Activated CD8-positive, alpha-beta memory T cell treated with anti-CD3 and anti-CD28 coated beads, Interleukin-2, amount 50 U/mL, for 4 hours (primary cell): ENCODE measurements at places on chromosomes 16 and 17.

DNA sequence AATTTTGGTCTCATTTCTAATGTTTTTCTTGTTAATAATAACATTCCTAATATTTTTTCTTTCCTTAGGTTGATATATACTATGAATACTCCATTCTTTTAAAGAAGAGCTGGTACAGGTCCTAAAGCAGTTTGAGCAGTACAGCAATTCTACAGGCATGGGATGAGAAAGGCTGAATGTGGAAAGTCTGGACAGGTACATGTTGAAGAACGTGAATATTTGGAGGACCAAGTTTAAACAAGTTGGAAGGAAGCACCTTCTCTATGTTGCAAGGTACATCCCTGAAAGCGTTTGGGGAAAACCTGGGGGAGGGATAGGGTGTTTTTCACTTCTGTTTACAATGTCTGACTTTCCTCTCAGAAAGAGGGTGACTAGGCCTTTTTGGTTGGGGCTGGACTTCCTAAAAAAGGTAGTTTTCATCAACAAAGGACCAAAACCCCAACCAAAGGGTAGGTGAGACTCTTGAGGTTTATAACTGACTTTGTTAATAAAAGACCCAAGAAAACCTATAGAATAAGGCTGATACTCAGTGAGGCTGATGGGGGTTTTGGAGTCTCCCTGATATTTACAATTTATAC is 95.9 kb upstream of the AXIN2 start:
- DNase-seq, result no peak

GRCh38 chr17:38421871-38422827 is 6.1 kb upstream of the ARHGAP23 start:
- DNase-seq, result no peak

DNA sequence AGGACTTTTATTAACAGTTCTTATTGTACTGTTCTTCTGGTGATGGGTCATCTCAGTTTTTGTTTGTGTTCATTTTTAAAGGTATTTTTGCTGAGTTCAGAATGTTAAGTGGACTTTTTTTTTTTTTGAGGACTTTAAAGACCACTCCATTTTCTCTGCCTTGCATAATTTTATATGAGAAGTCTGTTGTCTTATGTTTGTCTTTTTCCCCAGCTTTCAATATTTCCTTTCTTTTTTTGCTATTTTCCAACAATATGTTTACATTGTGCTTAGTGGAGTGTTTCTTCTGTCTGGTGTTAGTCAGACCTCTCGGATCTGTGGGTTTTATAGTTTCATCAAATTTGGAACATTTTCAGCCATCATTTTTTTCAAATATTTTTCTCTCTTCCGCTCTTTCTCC is 290.0 kb upstream of the TNRC6C start:
- DNase-seq, result no peak

- DNase-seq, result no peak
Observed at GRCh38 chr17:27363326-27363725, 69.4 kb downstream of the WSB1 start.

DNA sequence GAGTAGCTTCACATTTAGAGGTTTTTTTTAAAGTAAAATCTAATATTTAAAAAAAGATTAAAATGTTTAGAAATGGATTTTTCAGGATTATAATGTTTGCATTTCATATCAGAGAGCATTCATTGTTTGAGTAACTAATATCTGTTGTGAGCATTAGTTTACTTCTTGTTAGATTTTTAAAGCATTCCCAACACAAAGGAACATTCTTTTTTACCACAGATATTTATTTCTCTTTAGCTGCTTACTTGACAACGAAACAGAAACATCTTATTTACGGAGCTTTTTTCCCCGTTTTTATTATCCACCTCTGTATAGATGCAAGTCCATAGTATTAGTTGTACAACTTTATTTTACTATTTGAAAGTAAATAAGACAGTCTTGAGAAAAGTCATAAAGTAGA is 53.0 kb downstream of the NFAT5 start:
- DNase-seq, result no peak

DNA sequence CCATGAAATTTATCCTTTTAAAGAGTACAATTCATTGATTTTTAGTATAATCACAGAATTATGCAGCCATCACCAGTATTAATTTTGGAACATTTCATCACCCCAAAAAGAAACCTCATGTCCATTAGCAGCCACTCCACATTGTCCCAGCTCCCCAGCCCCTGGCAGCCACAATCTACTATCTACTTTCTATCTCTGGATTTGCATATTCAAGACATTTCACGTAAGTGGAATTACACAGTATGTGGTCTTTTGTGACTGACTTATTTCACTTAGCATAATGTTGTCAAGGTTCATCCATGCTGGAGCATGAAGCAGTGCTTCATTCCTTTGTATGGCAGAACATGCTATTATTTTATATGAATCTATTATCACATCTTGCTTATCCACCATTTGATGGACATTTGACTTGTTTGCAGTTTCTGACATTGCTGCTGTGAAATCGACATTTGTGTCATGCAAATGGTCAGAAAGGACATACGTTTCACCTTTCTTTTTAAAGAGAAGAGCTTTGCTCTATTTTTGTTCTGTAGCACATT is 10.7 kb downstream of the METTL9 start:
- DNase-seq, result no peak

DNA sequence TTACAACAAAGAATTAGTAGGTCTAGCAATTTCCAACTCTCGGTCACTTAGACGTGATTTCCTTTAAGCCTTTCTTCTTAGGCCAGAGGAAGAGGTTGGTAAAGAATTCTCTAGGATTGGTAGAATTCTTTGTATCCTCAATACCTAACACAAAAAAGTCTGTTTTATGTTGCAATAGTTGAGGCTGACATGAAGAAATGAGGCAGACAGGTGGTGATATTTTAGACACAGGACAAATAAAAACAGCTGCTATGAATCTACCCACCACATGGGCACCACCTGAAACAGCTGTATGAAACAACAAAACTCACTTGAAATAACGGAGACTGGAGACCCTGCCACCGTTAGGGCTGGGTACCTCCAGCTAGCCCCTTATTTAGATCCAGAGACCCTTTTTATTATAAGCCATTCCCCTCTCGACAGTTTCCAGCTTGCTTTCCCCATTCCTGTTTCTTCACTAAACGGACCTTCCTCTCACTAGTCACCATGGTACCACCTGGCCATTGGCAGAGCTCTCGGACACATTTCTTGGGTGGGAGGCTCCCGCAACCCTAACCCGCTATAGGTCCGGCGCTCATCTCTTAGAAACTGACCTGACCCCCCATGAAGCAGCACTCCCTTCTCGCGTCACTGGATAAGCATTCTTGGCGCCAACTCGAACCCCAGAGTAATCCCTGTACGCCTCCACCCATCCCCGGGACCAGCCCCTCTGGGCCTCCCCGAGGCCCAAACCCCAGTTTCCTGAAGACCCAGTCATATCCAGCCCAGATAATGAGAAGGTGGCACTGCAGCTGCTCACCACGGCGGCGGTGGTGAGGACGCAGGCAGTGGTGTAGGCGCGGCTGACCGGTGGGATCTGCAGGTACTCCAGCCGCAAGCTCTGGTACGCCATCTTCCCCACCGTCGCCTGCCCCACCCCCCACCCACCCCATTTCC is at the start of gene DERL2:
Gene DERL2 (minus strand): TSS at position 909 of the 936 bp plus-strand sequence. CDS start 17 bp downstream, at position 892.
- no peak for DNase-seq

- no peak for DNase-seq
Observed at GRCh38 chr17:45828582-45829133, 16.0 kb upstream of the SPPL2C start.

- DNase-seq, result no peak
Observed at GRCh38 chr17:45942284-45942683, 47.9 kb downstream of the MAPT start.

GRCh38 chr17:82890339-82890730 is 50.5 kb upstream of the ZNF750 start:
- DNase-seq, result no peak

DNA sequence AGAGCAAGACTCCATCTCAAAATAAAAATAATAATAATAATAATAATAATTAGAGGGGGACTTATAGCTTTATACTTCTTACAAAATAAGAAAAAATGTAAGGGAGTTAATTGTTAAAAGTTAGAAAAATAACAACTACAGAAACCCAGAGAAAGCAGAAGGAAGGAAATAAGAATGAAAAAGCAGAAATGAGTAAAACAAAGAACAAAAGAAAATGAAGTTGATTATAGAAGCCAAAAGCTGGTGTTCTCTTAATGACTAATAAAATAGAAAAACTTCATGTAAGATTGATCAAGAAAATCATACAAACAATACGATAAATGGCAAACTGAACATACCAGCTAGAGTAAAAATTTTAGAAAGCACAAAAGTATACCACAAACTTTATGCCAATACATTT is 6.8 kb upstream of the NSMCE1 start:
- no peak for DNase-seq

DNA sequence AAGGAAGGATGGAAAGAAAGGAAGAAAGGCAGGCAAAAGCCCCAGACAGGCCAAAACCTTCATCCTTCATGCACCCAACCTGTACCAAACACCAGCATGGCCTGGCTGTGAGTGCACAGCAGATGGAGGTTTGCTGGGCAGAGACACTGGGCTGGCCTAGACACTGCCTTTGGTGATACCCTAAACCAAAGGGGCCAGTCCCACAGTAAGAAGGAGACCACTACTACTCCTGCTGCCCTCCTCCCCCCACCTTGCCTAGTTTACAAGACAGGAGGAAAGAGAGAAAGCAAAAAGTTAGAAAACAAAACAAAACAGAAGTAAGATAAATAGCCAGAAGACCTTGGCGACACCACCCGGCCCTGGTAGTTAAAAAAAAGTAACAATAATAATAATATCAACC is 19.1 kb downstream of the QPRT start:
- DNase-seq, result no peak

- DNase-seq, result peak; percentile 86
Observed at GRCh38 chr16:88803264-88803987, at the start of gene CDT1. Gene CDT1, plus strand, starts transcription at chr16:88803789. Its CDS starts 43 bp downstream, at chr16:88803832.

DNA sequence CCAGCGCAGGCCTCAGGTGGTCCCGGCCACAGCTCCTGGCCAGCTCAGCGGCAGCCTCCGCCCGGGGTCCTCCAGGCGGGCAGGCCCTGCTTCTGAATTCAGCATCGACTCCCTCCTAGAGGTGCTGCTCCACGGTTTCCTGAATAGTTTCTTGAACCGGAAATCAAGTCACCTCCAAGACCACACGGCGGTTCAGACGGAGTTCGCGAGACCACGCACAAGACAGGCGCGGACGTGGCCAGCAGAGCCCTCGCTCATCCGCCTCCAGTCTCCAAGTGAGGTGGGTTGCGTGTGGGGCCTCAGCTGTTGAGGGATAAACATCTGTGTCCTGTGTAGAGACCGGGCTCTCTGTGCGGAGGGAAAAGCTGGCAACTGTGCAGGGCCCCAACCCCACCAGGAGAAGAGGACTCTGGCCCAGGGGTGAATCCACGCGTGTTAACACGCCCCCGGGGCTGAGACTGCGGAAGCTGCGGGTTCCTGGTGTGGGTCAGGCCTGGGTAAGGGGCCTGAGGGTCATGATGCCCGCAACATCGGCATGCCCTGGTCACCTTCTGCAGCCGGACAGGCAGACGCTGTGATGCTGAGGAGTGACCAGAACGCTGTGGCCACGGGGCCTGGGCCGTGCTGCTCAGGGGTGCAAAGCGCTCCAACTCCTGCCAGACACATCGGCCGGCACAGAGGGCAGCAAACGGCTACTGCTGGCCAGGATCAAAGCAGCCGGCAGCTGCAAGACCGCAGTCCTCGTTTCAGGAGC is 55.0 kb upstream of the METRNL start:
- DNase-seq, result no peak

GRCh38 chr17:45243750-45244149 is 18.1 kb downstream of the SPATA32 start:
- no peak for DNase-seq

- DNase-seq, result no peak
Observed at GRCh38 chr17:6994118-6994598, 1.7 kb upstream of the ALOX12 start.

- DNase-seq, result no peak
Observed at GRCh38 chr16:59543641-59544040, 809.5 kb upstream of the GOT2 start.

DNA sequence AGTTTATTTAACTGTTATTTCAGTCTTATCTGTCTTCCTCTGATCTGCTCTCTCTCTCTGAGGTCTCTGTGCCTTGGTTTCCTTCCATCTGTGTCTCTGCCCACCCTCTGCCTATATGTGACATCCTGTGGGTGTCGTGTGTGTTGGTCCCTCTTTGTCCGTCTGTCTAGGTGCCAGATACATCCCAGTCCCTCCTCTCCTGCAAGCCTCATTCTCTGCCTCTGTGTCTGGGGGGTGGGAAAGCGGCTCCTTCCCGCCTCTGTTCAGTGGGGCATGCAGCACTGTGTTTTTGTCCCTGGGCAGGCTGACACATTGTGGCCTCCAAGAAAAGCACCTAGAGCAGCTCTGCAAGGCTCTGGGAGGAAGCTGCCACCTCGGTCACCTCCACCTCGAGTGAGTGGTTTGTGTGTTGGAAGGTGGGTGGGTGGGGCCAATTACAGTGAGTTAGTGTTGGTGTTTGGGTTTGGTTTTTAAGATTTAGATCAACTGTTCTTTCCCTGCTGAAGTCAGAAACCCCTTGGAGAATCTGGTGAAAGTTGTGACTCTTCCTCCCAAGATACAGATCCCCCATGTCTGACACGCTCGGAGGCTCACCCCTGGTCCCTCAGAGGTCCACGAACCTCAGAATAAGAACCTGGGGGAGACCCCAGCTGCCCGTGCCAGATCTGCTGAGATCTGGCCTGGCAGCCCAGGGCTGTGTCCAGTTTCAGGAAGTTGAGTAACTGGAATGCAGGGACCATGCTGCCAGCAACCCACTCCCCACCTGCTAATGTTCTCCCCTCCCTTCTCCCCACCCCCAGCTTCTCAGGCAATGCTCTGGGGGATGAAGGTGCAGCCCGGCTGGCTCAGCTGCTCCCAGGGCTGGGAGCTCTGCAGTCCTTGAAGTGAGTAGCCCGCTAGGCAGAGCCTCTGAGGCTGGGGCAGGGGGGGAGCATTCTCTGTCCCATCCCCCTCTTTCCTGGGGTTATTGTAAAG is 50.9 kb upstream of the CPNE2 start:
- peak; percentile 84 for DNase-seq

GRCh38 chr17:37466471-37466870 is 23.2 kb upstream of the DUSP14 start:
- no peak for DNase-seq

DNA sequence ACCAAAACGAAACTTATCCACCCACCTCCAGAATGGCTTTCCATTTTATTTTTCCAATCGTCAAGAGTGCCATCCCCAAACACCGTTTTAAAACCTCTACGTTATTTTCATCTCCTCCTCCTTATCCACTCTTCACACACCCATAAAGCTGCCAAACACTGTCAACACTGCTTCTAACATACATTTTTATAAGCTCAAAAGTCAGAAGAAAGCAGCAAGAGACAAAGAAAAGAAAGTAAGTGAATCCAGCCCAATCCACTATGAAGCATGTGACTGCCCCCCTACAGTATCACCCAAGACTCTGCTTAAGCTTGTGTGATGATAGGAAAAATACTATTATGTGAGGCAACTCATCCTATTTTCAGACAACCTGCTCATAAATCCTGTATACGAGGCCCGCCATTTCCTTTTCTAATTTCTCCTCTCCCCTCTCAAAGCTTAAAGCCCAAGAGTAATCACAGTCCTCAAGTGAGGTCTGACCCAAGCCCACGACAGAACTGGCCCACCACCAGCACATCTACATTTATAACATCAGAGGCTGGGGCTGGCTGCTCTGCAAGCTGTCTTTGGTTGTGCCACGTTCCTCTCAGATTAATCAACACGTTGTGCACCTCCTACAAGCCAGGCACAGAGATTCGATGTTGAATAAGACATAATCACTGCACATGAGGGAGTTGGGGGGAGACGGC is 16.3 kb downstream of the USP31 start:
- DNase-seq, result no peak
